Activated CD4-positive, alpha-beta T cell treated with anti-CD3 and anti-CD28 coated beads, Interleukin-10, Interleukin-2, amounts not matched to agents 100 ng/mL and 50 ng/mL, durations not matched to agents 16 hours and 8 hours (primary cell): ENCODE measurements at places on chromosomes 2 and 18.

DNA sequence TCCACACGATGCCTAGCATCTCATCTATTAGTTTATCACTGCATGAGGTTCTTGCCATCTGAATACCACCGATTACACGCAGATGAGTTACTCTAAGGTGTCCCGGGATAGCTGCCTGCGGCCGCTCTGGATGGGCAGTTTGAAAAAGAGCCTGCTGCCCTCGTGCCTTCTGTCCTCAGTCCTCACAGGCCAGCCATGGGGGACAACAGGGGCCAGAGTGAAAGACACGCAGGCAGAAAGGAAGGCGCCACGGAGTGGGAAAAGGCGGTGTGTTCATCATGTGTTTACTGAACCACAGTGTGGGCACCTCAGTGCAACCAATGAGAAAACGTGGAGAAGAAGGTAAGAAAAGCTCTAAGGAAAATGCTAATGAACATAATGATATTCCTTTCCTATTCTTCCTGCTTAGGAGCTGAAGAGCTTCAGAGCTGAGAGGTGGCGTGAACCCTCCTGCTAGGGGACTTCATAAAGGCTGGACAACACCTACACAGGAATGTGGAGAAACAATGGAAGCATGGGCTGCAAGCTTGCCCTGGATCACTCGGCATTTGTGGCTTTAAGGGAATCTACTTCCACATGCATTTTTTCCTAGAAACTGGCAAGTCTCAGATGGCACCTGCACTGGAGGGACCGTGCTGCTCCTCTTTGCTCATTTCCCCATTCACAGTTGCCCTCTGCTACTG, 50.9 kb downstream of the CABYR start:
- no peak for DNase-seq

GRCh38 chr2:32851777-32852439, 94.8 kb upstream of the LTBP1 start:
- no peak for DNase-seq

DNA sequence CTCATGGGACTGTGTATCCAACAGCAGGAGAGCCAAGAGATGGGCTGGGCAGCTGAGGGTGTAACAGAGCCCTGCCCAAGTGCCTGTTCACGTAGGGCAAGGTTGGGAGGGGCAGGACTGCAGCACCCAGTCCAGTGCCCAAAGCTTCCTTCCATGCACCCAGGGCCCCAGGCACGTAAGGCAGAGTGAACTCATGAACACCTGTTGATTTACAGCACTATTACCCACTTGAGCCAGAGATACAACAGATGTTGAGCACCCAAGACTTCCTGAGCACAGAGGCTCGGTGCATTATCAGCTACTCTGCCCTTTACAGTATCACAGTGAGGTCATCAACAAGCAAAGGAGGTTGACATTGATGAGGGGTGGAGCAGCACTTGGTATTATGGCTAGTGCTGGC, 50.2 kb upstream of the FHL2 start:
- no peak for DNase-seq

DNA sequence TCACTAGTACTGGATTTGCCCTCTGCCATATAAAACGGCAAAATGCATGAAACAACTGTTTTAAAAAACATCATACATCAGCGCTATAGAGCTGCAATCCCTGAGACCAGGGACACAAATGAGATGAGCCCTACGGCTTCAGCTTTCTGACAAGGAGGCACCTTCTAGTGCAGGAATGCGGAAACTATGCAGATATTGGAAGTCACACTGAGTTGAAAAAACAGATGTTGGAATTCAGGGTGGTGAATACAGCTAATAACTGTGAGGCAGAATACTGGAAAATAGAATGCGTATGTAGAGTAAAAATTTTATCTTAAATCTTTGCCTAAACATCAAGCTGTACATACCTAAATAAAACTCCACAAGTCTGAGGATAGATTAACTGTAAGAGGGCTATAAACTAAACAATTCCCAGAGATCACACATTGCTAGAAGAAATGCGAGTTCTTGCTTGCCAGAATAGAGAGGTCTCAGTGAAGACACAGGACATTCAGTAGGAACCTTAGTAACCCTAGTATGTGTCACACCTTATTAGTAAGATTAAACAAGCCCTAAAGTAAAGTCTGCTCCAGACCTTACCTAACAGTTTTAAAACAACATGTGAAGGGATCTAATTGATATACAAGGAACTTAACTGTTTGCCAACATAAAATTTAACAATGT, 541.4 kb upstream of the DDX18 start:
- no peak for DNase-seq

GRCh38 chr2:60317034-60317386, 236.4 kb downstream of the BCL11A start:
- no peak for DNase-seq

DNA sequence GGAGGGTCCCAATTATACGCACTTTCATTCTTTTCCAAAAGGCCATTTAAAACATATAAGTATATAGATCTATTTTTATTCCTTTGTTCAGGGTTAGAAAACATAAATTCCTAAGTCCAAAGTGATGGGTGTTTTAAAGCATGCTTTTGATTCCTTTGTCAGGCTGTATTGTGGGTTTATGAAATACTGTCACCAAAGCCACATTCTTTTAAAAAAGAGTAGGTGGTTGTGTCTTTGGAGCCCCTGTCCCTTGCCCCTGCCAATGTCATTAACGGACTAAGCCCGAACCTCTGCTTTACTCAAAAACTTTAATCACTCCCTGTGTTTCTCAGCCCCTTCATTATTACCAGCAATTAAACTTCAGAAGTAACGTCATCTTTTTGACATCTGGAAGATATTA, 104.9 kb upstream of the APCDD1 start:
- DNase-seq, result no peak

- no peak for DNase-seq
Measured at GRCh38 chr18:76441668-76442412, 53.2 kb downstream of the ZNF516 start.

GRCh38 chr2:21498016-21498415, 374.2 kb downstream of the TDRD15 start:
- no peak for DNase-seq

DNA sequence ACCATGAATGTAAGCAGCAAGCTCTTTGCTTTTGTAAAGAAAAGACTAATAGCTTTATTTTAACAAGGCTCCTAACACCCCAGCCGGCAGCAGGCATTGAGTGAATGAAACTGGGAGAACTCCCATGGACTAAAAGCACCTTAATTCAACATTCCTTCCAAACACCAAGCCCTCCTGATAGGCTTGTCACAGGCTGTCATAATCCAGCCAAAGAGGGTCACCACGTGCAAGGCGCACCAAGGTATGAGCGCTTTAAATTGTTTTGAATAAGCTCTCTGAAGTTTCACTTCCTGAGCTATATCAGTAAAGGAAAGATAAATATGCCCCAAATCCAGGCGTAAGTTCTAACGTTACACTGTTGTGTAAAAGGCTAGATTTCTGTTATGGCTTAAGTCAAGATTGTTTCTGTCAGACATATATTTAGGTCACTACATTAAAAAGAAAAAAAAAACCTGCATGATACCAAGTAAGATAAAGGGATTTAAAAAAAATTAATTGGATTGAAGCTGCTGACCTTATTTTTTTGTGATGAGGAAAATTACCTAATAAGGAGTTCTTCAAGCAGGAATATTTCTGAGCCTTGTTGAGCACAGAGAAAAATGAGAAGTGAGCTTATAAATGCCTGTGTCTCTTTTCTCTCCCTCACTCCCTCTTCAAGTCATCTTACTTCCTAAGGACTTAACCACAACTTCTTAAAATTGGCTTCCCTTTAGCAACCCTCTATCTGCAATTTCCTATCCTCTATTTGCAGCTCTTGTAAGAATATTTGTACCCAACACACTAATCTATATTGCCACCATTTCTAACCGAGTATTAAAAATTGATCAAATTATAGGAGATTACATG, 136.1 kb upstream of the NRP2 start:
- DNase-seq, result no peak

- DNase-seq, result no peak
Measured at GRCh38 chr2:424306-425171, 136.6 kb upstream of the ALKAL2 start.

GRCh38 chr2:88659538-88659915, 31.9 kb upstream of the RPIA start:
- no peak for DNase-seq

GRCh38 chr2:112692495-112692911, 28.3 kb upstream of the NT5DC4 start:
- peak; percentile 92 for DNase-seq

DNA sequence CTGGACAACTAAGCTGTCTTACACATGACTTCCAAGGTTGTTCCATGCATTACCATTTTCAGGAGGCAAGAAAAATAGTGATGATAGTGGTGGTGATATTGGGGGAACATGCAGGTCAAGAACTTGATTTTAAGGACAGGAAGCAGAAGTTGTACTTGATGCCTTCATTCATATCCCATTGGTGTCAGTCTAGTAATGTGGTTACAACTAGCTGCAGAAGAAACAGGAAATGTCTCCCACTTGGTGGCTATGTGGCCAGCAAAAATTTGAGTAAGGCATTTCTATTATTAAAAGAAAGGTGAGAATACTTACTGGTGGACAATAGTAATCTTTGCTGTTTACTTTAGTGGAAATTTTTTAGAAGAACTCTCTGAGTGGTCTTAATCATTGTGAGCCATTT, 103.4 kb downstream of the ALMS1 start:
- DNase-seq, result no peak

DNA sequence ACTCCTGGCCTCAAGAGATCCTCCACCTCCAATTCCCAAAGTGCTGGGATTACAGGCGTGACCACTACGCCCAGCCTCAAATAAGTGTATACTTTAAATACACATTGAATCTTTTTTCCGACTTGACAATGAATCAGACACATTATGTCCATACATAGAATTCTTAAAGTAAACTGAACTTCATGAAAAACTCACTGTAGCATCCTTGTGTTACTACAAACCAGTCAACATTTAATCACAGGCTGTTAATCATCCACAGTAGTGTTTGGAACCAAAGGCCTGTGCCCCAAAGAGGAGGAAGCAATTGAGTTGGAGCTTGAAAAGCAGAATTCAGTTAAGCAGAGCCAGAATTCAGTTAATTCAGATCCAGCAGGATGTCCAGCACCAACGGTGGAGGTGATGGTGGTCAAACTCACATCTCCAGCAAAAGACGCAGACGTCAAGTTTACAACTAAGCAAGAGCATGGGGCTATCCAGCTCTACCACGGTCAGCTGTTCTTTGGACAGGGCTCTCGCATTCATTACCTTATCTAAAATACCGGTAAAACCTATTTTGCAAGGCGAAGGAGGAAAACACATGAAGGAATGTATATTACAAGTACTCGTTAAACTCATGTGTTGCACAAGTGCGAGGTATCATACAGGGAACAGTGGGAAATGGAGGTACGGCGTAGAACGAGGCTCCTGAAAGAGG, 1.2 kb downstream of the SLC39A6 start:
- DNase-seq, result no peak

- no peak for DNase-seq
Measured at GRCh38 chr18:45712061-45712460, 11.9 kb upstream of the SLC14A1 start.

GRCh38 chr2:55169915-55170314, 62.2 kb downstream of the CLHC1 start:
- DNase-seq, result no peak

DNA sequence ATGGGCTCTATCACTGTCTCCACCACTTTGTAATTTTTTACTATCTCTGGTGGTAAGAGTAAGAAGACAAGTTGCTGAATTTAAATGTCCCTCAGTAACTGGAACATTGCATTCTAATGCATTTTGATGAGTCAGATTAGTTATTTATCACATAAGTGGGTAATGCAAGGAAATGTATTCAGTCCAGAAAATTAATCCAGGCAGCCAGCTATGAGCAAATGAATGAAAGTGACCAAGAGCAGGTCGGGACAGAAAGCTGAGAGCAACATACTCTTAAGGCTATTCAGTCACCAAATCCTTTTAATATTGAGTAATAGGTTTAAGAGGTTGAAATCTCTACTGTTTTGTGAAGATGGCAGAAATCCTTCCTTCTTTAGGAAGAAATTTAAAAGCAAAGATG, 265.5 kb upstream of the PARD3B start:
- DNase-seq, result no peak

GRCh38 chr2:39851651-39852110, 72.6 kb upstream of the THUMPD2 start:
- DNase-seq, result no peak

- no peak for DNase-seq
Measured at GRCh38 chr18:47919916-47920315, 10.5 kb downstream of the SMAD2 start.

DNA sequence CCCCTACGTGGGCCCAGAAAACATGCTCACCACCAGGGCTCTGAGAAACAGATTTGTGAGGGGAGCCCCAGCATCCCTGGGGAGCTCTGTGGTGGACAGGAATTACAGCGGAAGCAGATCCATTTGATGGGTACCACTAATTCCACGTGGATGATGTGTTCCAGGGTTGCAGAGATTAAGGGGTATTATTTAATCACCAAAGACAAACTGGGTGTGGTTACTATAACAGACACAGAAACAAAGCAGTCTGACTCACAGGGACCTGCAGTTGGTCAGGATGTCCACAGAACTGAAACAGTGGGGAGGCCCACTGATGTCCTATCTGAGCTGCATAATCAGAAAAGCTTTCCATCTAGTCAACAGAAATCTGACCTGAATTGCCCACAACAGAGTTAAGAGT, 65.8 kb downstream of the PSMG2 start:
- DNase-seq, result no peak

DNA sequence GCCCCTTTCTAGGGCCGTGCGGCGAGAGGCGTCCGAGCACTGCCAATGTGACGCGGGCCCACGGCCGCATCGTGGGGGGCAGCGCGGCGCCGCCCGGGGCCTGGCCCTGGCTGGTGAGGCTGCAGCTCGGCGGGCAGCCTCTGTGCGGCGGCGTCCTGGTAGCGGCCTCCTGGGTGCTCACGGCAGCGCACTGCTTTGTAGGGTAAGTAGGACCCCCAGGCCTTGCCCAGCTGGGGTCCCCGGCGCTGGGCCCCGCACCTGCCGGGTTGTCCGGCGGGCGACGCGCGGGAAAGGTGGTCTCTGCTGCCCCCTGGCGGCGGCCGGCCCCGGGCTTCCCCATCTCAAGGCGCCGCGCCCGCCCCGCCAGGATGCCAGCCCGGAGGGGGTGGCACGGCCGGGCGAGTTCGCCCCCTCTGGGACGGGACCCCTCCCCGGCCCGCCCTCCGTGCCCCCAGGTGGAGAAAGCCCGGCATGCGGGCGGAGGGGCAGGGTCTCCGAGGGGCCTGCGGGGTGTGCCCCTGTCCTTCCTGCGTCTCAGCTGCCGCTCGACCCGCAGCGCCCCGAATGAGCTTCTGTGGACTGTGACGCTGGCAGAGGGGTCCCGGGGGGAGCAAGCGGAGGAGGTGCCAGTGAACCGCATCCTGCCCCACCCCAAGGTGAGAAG, 1.9 kb downstream of the PRSS56 start:
- DNase-seq, result peak; percentile 63

GRCh38 chr18:9835825-9836224, 49.9 kb upstream of the TXNDC2 start:
- no peak for DNase-seq

GRCh38 chr18:54277899-54278298, 8.6 kb downstream of the POLI start:
- DNase-seq, result no peak

GRCh38 chr2:211730215-211730614, 808.4 kb downstream of the ERBB4 start:
- DNase-seq, result no peak
